ENCODE measurements at places on chromosomes 16 and 17. TPM values are rescaled to one million over a fixed set of nuclear protein-coding genes. Genes with fewer than 3 reads are reported as not detected.

- DNase-seq: no peak
- H3K36me3 ChIP-seq: no peaks in the 10 kb centered on the region
- no peaks in the 10 kb centered on the region for H3K4me1 ChIP-seq
- H3K4me3 ChIP-seq: peak overlapping the region; percentile 27
- H3K27ac ChIP-seq: no peak overlapping the region
Observed at GRCh38 chr17:73645050-73645871, 1.0 kb upstream of the SDK2 start.

DNA sequence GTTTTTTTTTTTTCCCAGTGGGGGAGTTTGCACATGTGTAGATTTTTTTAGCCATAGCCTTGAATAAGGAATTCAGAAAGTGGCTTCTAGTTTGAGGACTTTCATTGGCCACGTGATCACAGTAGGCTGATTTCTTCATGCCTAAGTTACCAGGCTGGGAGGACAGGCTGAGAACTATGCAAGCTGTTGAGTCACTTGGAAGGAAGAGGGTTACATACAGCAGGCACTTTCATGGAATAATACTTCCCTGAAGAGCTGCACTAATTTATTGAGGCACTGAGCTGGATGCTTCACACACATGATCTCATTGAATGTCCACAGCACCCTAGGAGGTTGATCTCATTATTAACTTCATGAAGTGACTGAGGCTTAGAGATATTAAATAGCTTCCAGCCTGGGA is 22.8 kb downstream of the PRKCB start:
- no peaks in the 10 kb centered on the region for H3K36me3 ChIP-seq
- DNase-seq: peak; percentile 32
- H3K4me3 ChIP-seq: no peak overlapping the region
- H3K27me3 ChIP-seq: no peaks in the 10 kb centered on the region

DNA sequence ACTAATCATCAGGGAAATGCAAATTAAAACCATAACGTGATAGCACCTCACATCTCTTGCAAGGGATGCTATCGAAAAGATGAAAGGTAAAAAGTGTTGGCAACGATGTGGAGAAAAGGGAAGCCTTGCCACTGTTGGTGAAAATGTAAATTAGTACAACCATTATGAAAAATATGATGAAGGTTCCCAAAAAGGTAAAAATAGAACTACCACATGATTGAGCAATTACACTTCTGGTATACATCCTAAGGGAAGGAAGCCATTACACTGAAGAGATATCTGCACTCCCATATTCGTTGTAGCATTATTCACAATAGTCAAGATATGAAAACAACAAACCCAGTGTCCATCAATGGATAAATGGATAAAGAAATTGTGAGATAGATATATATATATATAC is 21.5 kb downstream of the ABCA10 start:
- H3K36me3 ChIP-seq: no peaks in the 10 kb centered on the region
- no peaks in the 10 kb centered on the region for H3K4me1 ChIP-seq
- no peaks in the 10 kb centered on the region for H3K27me3 ChIP-seq
- H3K4me3 ChIP-seq: no peak overlapping the region

DNA sequence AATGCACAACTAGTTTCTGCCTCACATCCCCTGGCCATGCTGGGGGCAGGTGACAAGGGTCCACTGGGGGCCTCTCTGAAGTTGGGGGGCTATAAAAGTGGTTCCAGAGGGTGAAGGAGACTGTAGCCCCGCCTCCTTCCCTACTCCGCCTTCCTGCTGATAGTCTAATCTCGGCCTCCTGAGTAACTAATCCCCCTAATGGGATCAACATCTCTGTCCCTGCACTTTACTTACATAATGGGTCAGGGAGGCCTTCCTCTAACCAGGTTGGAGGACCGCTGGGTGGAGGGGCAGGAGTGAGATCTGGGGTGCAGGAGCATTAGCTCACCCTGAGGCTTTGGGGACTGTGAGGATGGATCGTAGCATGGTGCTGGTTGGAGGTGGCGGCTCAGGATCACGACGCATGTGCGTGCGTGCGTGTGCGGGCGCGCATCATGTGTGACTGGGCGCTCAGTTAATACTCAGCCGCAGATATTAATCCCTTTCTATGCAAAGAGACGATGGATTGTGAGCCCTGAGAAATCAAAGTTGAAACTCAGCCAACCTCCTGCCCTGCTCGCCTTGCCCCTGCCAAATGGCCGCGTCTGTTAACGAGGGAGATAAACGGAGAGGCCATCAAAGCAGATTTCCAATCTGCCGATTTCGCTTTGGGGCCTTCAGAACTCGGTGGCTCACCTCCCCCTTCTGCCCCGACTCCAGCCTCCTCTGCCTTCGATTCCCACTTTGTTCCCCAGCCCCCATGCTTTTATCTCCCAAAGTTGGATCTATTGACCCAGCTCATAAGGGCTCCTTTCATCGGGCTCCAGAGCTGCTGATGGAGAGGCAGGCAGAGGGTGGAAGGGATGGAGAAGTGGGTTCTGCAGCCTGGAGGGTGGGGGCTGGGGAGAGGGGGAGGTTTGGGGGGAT is 107.3 kb downstream of the SDK2 start:
- no peaks in the 10 kb centered on the region for H3K27me3 ChIP-seq
- no peaks in the 10 kb centered on the region for H3K36me3 ChIP-seq
- H3K27ac ChIP-seq: no peak overlapping the region
- no peak overlapping the region for H3K4me3 ChIP-seq
- no peak for DNase-seq
- H3K4me1 ChIP-seq: no peaks in the 10 kb centered on the region

DNA sequence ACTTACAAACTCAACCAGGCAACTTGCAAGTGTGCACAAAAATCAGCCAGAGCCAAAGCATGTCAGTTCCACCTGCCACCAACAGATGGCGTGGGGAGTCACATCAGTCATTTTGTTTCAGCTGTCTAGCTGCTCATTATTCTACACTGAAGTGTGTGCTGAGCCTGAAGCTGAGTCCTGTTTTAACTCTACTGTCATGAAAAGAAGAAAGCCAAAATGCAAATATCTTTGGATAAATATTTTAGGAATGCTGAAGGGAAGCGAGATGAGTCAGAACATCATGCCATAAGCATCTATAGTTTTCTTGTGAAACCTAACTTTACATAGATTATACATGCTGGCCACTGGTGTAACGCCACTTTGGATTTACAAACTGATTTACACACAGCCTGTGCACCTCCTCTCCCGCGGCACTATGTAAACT is 172.6 kb downstream of the CDK5R1 start:
- H3K27me3 ChIP-seq: no peaks in the 10 kb centered on the region
- no peak overlapping the region for H3K27ac ChIP-seq
- no peaks in the 10 kb centered on the region for H3K36me3 ChIP-seq

DNA sequence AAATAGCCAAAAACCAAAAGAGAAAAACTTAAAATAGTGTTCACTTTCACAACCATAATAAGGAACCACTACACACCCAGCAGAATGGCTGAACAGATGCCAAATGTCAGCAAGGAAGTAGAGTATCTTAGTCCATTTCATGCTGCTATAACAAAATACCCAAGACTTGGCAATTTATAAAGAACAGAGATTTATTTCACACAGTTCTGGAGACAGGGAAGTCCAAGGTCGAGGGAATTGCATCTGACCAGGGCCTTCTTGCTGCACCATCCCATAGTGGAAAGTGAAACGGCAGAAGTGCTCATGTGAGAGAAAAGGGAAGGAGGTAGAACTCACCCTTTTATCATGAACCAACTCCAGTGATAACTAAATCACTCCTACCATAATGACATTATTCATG is 33.8 kb upstream of the CCL22 start:
- H3K27ac ChIP-seq: no peak overlapping the region
- no peaks in the 10 kb centered on the region for H3K27me3 ChIP-seq
- no peaks in the 10 kb centered on the region for H3K4me1 ChIP-seq
- no peak overlapping the region for H3K4me3 ChIP-seq
- no peak for DNase-seq

- no peak overlapping the region for H3K4me3 ChIP-seq
- H3K4me1 ChIP-seq: no peaks in the 10 kb centered on the region
- H3K27ac ChIP-seq: no peak overlapping the region
- no peaks in the 10 kb centered on the region for H3K36me3 ChIP-seq
- DNase-seq: no peak
Observed at GRCh38 chr16:89052890-89053724, 40.5 kb upstream of the ACSF3 start.

- no peak overlapping the region for H3K4me3 ChIP-seq
- H3K27ac ChIP-seq: no peak overlapping the region
- no peaks in the 10 kb centered on the region for H3K27me3 ChIP-seq
- H3K4me1 ChIP-seq: no peaks in the 10 kb centered on the region
- H3K36me3 ChIP-seq: no peaks in the 10 kb centered on the region
Observed at GRCh38 chr17:71003736-71004135, 834.4 kb downstream of the KCNJ2 start.

Gene TOP3A
- 39.0 TPM for total RNA-seq

Gene BTBD17
- total RNA-seq: not detected

Gene TMEM114
- not detected for total RNA-seq

Measured in uterus (tissue), 4 donors.